ENCODE measurements at places on chromosomes 1 and 21.

DNA sequence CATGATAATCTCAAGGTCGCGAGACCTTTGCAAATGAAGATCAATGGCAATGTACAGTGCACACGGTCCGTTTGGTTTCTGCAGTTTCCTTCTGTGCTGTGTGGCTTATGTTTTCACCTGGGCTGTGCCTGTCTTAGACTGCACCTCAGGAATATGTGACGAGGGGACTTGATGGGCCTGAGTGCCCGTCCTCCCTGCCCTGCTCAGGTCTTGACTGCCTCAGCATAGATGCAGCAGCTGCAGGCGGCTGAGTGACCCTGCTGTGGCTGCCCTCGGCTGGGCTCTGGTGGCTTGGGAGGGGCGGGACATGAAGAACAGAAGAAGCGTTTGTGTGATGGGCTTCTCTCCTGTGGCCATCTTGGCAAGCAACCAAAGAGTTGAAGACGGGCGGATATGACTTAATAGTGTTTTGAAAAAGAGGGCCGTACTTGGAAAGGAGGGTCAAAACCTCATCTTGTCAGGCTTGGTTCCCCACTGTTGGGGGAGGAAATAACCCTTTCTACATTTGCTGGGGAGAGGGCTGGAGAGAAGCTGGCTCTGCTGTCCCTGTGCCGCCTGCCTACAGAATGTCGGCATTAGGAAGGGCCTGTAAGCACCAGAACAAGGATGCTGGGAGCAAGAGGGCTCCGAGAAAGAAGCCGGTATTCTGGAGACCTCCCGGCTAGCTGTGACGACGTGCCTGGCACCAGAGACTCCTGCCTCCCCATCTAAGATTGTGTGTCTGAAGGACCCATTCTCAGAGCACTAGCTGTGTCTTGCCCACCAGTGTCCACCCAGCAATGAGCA is 7.1 kb downstream of the MYBPHL start:
- no peak for DNase-seq

- DNase-seq = no peak
Measured at GRCh38 chr1:178160736-178161475, 67.0 kb downstream of the RASAL2 start.

GRCh38 chr1:76786222-76786621 is 81.1 kb upstream of the ST6GALNAC5 start:
- no peak for DNase-seq

DNA sequence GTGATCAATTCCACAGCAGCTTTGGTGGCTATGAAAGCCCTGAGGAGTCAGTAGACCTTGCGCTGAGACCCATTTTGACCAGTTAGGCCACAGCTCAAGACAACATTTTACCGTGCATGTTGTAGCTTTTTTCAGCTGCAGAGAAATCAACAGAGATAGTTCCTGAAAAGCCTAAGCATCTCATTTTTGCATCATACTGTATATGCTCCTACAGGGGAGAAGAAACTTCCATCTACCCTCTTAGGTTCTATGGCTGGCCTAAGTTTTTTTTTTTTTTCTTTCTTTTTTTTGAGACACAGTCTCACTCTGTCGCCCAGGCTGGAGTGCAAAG is 24.8 kb upstream of the EYA3 start:
- no peak for DNase-seq

DNA sequence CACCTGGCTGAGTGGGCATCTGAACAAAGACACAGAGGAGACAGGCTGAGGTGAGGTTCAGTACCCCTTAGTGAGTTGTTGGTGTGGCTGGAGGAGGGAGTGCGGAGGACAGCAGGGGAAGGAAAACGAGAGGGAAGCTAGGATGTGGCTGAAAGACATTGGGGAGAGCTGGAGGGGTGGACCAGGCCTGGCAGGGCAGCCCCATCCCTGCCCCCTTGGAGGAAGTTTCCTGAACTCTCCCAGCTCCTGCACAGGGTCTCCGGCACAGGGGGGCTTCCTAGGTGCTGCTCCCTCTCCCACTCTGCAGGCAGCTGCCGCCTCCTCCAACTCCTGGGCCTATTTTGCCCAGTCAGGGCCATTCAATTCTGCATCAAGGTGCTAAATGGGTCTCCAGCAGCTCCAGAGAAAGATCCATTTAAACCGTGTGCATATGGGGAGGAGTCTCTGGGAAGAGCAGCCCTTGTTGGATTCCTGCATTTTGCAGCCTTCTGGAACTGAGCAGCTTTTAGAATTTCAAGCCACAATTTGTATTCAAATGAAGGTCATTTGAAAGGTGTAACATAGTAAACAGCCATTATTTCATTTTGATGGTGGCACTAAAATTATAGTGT is 193.9 kb downstream of the CAMTA1 start:
- no peak for DNase-seq

GRCh38 chr1:34578306-34578705 is 176.5 kb upstream of the GJB5 start:
- DNase-seq = no peak

DNA sequence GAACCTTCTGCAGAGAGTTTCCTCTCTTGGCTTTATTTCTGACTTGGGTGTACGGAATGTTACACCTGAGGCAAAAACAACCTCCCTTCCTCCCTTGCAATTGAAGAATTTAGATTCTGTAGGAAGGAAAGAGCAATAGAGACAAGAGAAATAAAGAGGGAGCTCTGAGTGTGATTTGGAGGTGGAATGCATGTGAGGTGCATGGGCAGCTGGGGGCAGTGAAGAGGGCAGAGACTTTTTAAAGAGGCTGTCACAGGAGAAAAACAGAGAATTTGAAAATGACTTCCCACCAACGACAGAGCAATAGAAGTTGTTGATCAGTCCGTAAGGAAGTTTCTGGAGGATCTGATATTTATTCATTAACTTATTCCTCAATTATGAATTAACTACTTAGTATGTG is 172.0 kb upstream of the B3GALT2 start:
- DNase-seq = no peak

DNA sequence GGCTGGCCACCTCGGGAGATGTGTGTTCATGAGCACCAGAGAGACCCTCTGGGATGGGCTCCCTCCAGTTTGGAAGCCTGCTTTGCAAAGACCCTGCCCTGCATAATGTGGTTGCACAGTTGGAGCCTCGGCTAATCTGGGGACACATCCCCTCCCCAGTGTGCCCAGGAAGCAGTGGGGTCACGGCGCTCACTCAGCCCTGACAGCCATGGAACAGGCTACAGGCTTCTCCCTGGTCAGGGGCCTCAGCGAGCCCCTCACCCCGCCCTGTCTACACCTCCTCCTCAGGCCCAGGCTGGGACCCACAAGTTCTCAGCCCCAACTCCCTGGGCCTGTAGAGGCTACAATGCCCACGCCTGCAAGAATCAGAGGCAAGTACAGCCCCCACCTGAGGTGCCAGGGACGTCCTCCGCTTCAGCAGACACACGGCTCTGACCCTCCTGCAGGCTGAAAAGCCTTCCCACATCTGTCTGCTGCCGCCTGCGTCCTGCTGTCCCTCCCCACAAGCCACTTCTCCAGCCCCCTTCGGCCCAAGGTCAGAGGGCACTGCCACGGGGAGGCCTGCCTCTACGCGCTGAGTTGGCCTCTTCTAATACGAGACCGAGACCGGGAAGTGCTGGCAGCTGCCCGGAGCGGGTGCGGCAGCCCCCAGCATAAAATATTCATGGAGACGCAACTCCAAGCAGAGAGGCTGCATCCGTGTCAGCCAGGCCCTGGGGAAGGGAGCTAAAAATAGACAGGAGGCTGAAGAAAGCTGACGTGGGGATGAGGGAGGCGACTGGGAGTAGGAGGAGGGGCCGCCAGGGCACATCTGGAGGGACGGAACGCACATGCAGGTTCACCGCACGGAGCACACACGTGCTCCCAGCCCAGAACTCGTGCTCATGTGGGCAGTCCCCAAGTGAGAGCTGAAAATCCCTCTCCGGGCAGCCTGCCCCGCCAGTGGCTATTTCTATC is 15.2 kb upstream of the GPR153 start:
- DNase-seq = no peak

DNA sequence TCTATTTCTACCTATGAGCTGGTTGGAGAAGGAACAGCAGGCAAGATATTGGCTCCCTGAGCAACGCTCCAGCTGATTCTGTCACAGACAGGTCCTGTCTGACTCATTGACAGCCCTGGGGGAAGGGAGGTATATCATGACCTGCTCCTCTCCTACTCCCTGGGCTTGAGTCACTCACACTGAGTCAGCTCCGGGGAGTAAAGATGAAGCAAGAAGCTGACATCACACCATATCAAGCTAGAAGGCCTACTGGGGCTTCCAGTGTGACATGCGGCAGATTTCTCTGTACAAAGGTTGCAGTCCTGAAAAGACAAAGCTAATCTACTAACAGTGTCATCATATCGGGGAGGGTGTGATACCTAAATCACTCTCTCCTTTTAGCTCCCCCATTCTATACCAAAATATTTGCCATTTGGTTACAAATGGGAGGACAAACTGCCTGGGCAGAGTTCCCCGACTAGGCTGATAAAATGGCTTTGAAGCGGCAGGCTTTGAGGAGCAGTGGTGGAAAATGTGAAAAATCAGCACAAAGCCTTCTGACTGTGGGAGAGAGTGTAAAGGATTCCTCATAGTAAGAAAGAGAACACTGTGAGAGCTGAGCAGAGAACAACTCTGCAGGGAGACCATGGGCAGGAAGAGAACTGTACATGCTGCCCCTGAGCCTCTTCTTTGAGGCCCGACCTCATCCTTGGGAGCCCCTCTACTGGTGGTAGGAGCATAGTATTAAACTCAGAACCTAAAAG is 15.5 kb downstream of the PI4KB start:
- peak; percentile 39 for DNase-seq

DNA sequence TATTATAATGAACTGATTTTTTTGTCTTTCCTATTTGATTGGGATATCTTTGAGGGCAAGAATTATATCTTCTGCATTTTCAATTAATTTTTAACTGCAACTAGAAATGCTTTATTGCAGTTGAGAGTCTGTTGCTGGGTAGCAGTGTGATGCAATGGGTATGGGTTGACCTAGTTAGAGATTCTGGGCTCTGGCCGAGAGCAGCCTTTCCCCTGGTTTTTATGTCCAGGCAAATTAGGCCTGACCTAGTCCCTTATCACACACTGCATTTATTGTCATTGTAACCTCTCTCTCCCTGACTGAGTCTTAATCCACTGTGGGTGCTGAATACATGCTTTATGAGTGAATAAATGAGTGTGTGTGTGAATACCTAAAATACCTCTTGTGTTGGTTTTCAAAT is 206.4 kb upstream of the PTGFR start:
- DNase-seq = no peak

DNA sequence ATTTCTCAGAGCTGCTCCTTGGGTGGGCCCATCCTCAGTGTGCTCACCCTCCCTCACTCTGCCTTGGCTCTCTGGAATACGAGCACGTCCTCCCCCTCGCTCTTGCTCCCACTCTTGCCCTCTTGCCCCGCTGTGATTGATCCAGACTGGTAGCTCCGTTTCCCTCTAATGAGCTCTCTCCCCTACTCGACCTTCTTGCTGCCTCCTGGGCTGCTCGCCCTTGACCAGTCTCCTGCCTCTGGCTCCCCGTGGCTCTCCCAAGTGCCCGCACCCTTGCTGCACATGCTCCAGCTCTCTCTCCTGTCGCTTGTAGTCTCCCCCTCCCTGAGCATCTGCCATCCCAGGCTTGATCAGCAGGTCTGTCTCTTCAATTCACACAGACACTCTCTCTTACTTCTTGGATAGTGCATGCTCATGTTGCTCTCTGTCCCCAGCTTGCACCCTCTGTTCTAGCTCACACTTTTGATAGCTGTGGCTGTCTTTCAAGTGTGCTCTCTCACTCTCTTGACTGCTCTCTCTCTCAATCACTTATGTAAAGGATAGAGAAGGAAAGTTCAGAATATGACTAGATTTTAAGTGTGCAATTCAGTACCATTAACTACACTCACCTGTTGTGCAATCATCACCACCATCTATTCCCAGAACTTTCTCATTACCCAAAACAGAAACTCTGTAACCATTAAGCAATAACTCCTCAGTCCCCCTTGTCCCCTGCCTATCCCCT is 51.1 kb downstream of the PHC2 start:
- no peak for DNase-seq

GRCh38 chr1:207073906-207074820 is 14.5 kb upstream of the C4BPB start:
- DNase-seq = no peak

DNA sequence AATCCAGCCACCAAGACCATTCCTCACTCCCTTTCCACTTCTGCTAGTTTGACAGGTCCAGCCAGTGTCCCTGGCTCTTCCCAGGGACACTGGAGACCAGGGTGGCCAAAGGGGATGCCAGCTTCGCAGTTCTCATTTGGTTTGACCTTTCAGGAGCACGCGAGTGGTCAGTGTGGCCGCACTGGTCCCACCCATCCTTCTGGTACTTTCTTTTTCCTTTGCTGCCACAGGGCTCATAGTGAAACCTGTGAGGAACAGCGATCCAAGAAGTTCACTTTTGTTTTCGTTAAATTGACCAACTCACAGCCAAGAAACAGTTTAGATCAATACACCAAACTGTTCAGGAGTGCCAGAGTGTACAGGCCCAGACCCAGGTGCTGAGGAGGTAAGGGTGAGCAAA is 14.4 kb upstream of the EVA1B start:
- DNase-seq = no peak

- no peak for DNase-seq
Measured at GRCh38 chr1:189607477-189608096, 870.1 kb downstream of the BRINP3 start.

DNA sequence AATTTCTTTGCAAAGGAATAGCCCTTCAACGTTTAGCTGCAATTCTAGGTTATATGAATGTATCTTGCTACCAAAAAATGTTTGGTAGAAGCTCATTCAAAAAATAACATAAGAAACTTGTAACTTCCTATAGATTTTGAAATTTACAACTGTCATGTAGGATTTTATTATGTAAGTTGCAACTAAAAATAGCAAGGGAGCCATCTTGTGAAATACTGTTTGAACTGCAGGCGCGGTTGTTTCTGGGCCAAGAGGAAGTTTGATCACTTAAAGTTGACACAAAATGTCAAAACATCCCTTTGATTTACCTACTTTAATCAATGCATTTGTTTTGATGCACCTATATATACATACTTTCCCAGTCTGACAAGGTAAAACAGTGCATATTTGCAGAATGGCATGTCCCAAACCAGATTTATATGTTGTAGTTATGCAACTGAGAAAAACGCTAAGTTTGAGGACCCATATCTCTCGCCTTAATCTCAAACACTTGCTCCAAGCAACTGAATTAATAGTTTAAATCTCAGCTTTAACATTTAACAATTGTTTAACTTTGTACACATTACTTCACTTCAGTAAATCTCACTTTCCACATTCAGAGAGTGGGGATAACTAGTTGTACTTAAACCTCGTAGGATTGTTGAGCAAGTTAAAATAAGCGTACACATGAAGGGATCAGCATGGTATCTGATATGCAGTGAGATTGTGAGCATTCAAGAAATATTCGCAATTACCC is 63.9 kb downstream of the KCNK2 start:
- DNase-seq = peak; percentile 1

- DNase-seq = no peak
Measured at GRCh38 chr1:57748719-57749118, 324.9 kb upstream of the DAB1 start.

DNA sequence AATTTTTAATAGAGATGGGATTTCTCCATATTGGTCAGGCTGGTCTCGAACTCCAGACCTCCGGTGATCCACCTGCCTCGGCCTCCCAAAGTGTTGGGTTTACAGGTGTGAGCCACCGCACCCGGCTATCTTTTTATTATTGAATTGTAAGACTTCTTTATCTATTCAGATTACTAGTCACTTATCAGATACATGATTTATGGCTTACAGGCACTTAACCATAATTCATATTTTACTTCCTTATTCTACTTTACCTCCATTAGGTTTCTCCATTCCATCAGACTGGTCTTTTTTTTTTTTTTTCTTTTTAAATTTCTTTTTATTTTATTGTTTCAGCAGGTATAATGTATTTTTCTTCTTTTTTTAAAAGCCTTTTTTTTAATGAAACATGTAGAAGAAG is 4.4 kb downstream of the TMEM183A start:
- no peak for DNase-seq

GRCh38 chr21:31552826-31553225 is 106.7 kb upstream of the SOD1 start:
- DNase-seq = no peak
